ENCODE measurements at places on chromosomes 6 and 20.
A peak's percentile ranks its signal among the peaks of the same experiment; 100 is the strongest.

- DNase-seq, result no peak
Observed at GRCh38 chr20:12030470-12030869, 112.8 kb downstream of the BTBD3 start.

- DNase-seq, result no peak
Observed at GRCh38 chr20:44581515-44581914, 864 bp upstream of the PKIG start.

DNA sequence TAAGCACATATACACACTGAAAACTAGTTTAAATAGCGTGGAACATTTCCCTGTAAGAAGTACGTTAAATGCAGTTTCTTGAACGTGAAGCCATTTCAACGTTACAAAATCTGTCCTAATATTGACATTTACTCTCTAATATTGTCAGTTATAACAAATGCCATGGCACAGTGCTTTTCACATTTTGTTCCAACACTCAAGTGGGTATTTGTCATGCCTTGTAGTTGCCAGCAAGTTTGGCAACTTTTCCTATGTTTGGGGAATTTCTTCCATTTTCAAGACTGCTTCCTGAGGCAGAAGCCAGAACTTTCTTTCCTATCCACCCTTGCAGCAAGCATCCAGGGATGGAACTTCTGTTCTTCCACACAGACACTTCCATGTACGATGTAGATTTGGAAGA, 63.0 kb downstream of the STX11 start:
- no peak for DNase-seq

DNA sequence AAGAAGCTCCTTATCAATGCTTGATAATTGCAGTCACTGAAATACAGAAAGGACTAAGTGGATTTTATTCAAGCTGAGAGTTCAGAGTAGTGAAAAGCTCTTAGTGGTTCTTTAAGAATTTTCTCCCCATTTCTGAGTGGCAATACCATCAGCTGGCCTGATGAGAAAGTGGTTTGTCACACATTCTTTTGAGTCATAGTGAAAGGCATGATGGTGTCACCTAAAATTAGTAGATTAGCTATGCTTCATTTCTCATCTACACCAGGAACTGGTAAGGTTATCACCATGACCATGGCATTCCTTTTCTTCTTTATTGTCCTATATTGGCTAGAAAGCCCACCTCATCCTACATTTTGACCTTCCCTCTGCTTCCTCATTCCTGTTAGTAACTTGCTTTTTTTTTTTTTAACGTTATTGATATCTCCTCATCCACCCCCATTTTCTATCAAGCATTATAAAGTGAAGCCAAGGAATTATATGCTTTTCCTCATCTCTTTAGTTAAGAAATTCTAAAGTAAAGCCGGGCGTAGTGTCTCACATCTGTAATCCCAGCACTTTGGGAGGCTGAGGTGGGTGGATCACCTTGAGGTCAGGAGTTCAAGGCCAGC, 67.4 kb upstream of the LOC128125822 start:
- no peak for DNase-seq

- DNase-seq, result no peak
Observed at GRCh38 chr20:20289331-20289730, 78.6 kb upstream of the INSM1 start.

DNA sequence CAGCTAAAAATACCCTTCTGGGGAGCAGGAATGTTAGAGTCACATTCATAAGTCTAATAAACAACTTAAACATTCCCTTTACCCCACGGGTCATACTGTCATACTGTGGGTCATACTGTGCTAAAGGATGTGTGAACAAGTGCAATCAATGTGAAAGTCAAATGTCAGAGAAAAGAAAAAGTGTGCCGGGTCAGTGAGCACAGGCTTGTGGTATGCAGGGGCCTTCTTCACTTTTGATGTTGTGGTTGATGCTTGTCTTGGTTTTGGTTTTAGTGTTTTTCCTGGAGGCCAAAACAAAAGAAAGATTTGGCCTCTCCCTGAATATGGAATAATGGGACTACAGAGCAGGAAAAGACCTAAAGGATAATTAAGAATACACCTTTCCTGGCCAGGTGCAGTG, 267.9 kb upstream of the PLN start:
- DNase-seq, result no peak

- DNase-seq, result peak; percentile 54
Observed at GRCh38 chr6:11353921-11354389, 121.5 kb upstream of the NEDD9 start.

- no peak for DNase-seq
Observed at GRCh38 chr6:19757036-19757435, 80.1 kb upstream of the ID4 start.

DNA sequence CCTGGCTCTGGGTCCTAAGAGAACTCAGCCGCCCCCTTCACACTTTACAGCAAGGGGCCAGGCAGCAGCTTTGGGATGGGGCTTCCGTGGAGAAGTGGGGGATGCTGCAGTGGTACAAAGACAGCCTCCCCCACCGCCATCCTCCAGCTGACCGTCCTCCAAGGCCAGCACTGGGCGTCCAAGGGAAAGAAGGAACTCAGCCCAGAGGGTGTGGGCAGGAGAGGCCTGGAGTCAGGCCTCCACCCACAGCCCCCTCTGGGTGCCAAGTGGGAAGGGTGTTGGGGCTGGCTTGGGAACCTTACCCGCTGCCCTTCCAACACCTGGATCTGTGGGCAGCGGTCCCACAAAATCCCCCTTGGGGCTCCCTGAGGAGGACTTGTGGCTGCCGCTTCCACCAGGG, 13.1 kb downstream of the STMN3 start:
- DNase-seq, result no peak

DNA sequence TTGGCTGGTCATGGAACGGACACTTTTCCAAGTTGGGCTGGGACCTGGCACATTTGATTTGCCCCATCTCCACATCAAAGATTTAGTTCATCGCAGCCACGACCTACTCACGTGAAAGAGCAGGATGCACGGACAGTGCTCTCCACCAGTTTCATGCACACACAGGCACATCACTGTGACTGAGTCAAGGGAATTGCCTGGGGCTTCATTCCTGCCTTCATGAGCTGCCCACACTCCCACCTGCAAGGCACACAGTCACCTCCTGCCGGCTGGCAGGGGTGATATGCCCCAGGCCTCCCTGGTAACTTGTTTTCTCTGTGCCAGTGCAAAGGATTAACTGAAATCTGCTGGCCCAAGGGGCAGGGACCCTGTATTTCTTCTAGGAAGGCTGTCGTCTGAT, 23.3 kb upstream of the CST1 start:
- DNase-seq, result no peak

DNA sequence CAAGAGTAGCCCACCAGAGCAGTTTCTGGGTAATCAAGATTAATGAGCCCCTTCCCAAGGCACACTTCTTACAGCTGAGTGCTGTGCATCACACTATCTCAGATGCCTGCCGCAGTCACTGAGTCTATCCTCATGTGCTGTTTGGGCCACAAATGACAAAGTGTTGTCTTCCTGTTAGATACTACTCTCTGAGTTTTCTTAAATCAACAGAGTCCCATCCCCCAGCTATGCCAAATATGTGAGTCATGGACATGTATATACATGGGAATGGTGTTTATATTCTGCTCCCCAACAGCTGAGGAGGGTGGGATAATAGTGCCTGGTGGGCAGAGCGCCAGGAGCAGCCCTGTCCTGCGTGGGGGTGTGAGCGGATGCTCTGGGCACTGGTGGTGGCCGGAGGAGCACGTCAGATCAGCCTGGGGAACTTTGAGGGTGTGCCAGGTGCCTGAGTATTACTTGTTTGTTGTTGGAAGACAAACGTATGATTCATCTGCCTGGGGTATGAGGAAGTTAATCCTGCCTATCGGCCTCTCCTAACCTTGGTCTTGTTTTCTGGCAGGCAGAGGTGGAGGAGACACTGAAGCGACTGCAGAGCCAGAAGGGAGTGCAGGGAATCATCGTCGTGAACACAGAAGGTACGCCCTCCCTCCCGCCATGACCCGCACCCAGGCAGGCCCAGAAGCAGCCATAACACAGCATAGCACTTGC, 9.6 kb downstream of the DYNLRB1 start:
- DNase-seq, result peak; percentile 52

DNA sequence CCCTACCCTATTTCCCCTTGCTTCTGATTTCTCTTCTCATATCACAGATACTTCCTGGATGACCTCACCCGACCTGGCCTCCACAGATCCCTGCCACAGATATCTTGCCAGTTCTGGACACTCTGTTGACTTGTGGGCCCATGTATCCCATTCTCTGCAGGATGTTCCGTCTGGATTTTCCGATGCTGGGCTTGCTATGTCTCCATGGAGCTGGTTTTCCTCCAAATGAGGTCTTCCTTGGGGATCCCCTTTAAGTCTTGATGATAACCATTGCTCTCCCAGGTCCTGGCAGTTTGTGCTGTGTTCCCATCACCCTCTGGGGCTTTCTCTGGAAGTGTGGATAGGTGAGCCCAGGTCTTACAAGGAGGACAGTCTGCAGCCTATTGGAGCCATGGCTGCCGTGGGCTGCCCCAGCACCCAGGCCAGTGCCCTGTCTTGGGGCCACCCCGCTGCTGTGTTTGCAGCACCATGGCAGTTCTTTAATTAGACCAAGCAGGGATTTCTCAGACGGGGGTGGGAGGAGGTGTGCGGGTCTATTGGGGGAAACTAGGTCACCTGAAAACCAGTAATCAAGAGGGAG, 23.9 kb downstream of the PPP1R16B start:
- DNase-seq, result no peak

- no peak for DNase-seq
Observed at GRCh38 chr6:31829633-31830283, 2.2 kb downstream of the HSPA1B start.

- peak; percentile 61 for DNase-seq
Observed at GRCh38 chr6:36333931-36334725, 2.6 kb downstream of the BNIP5 start.

DNA sequence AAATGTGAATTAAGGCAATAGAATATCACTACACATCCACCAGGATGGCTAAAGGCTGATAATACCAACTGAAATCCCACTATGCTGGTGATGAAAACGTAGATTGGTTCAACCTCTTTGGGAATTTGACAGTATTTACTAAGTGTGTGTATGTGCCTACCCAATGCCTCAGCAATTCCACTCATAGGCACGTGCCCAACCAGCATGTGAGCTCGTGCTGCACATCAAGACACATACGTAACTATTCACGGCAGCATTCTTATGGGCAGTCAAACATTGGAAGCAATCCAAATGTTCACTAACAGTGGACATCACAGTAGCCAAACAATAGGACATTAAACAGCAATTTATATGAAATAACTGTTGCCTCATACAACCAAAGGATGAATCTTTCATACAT, 15.7 kb upstream of the AFDN start:
- no peak for DNase-seq

DNA sequence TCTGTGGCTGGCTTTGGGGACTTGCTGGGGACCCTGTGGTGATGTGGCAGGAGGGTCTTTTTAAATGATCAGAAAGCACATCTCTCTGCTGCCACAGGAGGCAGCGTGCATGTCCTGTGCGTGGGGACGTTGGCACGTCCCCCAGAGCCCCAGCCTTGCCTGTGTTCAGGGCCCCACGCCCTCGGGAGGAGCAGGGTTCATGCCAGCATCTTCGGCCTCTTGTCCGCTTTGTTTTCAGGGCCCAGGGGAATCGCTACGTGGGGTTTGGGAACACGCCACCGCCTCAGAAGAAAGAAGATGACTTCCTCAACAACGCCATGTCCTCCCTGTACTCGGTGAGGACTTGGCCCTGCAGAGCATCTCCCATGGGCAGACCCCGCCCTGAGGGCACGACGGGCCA, 6.0 kb downstream of the ARFGAP1 start:
- DNase-seq, result no peak

- DNase-seq, result no peak
Observed at GRCh38 chr20:62772619-62772989, 23.7 kb upstream of the MRGBP start.

- DNase-seq, result no peak
Observed at GRCh38 chr6:84422380-84422968, 195.0 kb upstream of the CEP162 start.

DNA sequence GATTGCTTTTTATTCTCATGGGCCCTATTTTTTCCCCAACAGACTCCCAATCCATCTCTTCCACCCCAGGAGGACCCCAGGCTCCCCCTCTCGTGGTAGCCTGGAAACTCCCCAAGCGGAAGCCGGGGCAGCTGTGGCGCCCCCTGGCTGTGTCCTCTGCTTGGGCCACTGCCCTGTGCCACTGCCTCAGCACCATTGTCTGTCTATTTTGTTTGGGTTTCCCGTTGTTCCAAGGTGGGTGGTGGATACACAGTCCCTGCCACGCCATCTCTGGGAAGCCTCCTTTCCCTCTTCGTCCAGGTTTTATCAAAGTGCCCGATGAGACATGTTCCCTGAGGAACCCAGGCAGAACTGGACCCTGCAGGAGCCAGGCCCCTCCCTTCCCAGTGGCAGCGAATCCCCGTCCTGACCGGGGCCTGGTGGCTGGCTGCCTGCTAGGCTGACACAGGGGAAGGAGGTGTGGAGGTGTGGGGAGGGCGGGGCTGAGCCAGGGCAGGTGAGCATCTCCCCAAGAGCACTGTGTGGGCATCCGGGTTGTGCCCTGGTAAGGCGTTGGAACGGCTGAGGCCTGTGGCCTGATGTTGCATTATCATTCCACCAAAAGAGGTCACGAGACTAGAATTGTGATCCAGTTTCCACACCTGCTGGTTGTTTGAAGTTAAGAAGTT, 228.2 kb downstream of the CDH4 start:
- DNase-seq, result no peak
